ENCODE measurements at places on chromosomes 7 and 10.

GRCh38 chr7:122965306-122965705, 30.2 kb downstream of the TAS2R16 start:
- no peak for DNase-seq

- DNase-seq: no peak
Observed at GRCh38 chr10:1328981-1329614, 272.9 kb downstream of the WDR37 start.

DNA sequence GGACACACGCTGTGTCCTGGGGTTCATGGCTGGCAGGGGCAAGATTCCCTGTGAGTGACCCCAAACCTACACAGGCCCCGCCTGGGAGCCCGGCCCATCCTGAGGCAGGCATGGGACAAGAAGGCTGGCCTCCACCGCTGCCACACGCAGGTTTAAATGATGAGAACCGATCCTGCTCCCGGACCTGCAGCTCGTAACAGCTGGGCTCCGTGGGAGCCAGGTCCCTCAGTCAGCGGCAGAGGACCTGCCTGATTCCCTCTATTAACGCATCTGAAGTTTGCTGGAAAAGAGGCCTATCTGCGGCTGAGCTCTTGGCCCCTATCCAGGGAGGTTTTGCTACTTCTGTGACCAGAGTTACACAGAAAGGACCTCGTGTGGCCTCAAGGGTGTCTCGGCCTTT, 112.3 kb downstream of the VIPR2 start:
- no peak for DNase-seq

DNA sequence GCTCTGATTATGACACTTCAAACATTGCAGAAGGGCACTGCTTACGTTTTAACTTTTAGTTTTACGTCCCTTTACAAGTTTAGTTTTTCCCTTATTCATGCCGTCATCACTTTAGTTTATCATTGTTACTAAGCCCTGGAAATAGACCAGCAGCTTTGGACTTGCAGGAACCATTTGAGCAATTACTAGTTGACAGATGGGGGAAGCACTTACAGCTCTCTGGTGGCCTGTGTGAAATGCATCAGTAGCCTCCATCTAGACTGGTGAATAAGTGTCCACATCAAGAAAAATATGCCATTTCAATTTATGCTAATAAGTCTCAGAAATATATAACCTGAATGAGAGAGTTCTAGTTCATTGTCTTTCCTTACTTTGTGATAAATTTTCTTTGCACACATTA, 194.9 kb upstream of the GRM3 start:
- no peak for DNase-seq

- DNase-seq: peak; percentile 74
Observed at GRCh38 chr7:92685136-92686042, 95.2 kb upstream of the FAM133B start.

DNA sequence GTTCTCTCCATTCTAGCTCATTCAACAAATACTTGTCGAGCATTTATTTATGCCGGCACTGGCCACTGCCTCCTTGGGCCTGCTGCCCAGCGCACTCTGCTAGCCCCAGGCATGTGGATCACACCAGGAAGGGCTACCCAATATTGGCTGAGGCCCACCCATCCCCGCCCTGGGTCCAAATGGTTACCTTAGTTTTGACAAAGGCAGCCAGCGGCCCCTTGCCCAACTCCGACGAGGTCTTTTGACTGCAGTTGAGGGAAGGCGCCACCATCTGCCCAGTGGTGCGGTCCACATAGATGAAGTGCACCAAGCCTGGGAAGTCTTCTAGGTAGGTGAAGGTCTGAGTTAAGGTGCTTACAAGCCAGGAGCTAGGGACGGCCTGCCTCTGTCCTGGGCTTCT, 7.2 kb upstream of the PYROXD2 start:
- DNase-seq: no peak

DNA sequence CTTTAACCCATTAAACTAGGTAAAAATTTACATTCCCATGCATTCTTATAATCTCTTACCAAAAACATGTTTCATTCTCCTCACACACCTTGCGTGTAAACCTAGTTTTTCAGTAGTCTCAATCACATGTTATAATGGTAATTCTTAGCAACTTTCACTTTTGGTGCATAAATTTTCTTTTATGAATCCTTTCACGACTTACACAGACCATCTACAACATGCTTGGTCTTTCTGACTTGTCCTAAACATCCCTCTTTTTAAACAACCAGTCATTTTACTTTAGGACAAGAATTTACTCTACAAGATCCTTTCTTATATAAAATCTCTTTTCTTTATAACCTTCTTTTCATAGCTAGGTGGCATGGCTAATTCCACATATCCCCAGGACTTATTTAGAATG, 25.8 kb downstream of the FBXL13 start:
- peak; percentile 79 for DNase-seq

- DNase-seq: no peak
Observed at GRCh38 chr7:50412973-50413372, 37.2 kb downstream of the FIGNL1 start.

DNA sequence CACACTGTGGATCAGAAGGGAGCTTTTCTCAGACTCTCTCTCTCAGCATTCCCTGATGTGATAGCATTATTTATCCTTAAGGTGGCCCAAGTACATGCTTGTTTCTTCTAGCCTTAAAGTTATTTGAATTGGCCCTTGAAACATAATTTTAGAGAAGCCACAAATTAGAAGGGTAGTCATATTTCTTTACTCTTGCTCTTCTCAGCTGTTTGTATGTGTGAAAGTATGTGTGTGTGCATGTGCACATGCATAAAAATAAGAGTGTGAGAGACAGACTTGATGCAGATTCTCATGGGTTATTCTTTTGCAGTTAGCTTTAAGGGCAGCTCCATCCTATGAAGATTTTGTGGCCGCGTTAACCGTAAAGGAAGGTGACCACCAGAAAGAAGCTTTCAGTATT, 50.1 kb downstream of the PLEKHA8 start:
- no peak for DNase-seq

DNA sequence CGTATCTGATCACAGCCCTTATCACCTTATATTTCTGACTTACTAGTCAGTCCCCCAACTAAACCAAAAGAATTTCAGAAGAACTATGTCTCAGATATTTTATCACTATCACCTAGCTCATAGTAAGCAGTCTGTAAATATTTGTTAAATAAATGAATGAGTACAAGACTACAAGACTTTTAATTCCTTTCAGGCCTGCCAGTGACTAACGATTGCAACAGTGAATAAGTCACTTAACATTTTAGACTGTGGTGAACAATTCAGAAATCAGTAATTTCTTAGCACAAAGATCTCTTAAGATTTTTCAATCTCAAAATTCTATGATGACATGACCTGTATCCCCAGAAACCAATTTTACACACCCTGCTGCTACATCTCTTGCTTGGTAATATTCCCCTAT, 162.2 kb downstream of the IMMP2L start:
- DNase-seq: no peak

GRCh38 chr7:45717537-45718235, 143.5 kb downstream of the ADCY1 start:
- no peak for DNase-seq

DNA sequence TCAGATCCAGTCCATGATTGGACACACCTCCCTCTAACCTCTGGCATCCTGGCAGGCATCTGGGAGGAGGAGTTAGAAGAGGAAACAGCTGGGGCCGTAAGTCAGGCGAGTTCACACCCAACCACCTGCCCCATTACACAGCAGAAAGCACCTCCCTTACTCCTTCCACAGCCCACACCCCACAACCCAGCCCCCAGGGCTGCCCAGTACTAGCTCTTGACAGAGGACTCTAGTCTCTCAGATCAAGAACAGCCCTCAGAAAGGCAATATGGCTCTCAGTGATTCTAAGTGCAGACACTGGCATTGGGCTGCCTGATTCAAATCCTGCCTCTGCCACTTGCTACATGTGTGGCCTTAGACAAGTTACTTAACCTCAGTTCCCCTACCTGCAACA, 34.1 kb downstream of the KCNMA1 start:
- DNase-seq: peak; percentile 37

DNA sequence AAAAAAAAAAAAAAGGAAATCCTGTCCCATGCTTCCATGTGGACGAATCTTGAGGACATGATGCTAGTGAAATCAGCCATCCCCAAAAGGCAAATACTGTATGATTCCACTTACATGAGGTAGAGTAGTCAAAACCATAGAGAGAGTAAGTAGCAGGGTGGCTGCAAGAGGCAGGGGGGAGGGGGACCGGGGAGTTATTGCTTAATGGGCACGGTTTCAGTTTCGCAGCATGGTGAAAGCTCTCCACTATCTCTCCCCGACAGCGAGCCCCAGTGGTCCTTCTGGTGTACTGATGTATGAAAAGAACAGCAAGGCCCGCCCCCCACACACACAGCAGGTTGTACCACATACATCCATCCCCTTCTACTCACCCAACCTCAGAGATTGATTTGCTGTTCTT, 32.8 kb downstream of the NOD1 start:
- DNase-seq: peak; percentile 74

DNA sequence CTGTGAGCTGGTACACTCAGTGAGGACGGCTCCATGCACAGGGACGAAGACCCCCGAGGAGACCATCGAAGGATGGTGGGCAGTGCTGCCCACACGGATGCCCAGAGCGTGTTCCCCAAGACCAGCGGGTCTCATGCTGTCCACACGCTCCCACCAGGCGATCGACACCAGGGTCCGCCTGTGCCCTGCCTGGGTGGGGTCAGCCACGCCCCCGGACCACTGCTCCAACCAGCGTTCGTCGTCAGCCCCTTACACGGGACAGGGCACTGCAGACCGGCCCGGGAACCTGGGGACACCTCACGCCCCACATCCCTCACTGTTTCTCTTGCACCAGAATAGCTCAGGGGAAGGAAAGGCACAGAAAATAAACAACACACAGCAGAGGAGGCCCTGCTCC, 223.5 kb downstream of the DNAJB6 start:
- DNase-seq: no peak

DNA sequence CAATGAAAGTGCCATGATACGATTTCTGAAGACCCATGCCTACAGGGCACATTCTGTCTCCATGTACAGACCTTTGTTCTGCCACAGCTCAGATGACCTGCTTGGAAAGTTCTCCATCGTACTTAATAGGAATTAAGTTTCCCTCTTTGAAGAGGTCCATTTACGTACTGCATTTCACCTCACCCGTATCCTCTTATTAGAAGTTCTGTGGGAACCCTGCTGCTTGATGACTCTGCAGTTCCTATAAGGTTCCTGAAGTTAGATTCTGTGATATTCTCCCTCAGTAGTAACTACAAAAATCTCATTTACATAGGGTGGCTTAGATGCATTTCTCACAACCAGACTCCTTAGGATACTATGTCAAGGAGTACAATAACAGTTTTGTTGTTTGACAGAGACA, 50.9 kb downstream of the MINDY3 start:
- DNase-seq: no peak

DNA sequence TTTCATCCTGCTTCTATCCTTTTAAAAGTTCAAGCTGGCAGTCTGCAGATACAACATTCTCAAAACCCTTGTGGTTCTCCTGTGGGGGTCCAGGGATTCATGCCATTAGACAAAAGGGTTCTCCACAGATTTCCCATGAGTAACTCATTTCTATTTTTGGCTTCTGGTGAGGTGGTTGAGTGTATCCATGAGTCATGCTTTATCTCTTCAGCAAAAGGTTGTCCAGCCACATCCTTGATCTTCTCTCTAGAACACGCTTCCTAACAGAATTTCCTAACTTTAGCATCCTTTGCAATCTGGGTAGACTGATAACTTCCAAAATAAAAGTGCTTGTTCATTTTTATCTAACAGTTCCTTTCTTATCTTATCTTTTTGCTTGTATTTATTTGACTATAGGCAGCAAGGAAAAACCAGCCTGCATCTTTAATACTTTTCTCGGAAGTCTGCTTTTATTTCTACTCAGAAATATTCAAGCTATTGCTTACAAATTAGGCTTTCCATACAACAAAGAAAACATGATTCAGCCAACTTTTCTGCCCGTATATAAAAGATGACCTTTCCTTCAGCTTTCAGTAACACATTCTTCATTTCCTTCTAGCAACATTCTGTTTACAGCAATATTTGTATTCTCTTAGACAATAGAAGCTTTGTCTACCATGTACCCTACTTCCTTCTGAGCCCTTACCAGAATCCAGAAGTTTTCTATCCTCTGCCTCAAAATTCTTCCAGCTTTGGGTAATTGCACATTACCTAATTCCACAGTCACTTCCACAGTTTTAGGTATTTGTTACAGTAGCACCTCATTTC, 79.3 kb upstream of the IL6 start:
- DNase-seq: no peak

DNA sequence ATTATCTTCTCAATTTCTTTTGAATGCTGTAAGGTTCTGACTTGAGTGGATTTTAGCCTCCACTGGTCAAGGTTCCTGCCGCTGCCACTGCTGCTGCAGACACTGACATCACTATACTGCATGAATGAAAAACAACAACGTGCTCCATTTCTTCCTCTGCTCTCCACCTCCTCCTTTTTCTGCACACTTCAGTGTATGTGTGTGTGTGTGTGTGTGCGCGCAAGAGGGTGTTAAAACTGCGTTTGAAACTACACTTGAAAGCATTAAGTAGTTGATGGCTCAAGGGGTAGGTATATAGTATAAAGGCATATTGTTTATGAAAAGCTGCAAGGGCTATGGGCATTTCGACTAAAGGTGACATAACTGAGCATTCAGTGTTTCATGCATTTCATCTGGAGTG, 3.5 kb downstream of the GLCCI1 start:
- DNase-seq: peak; percentile 4

DNA sequence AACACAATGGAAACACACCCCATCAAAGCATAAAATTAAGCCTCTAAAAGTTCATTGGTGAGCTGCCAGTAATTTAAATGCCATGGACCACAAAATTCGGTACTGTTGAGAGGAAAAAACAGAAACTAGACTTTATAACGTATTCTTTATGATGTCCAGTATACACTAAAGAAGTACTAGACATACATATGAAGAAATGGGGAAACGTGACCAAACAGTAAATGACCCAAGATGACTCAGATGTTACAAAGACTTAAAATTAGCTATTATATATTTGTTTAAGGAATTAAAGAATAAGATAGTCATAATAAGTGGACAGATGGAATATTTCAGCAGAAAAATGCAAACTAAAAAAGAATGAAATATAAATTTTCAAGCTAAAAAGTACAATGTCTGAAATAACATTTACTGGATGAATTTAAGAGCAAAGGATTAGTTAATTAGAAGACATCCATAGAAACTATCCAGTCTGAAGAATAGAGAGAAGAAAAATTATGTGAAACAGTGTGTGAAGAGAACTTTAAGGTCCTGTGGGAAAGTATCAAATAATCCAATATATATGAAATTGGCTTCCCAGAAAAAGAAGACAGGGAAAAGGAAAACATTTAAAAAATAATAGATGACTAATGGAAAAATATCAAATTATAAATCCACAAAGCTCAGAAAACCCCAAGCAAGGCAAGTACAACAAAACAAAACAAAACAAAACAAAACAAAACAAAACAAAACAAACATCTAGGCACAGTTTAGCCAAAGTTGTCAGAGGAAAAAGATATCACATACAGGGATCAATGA, 69.4 kb downstream of the SAMD9 start:
- no peak for DNase-seq

- peak; percentile 27 for DNase-seq
Observed at GRCh38 chr7:40299097-40299496, 164.3 kb downstream of the SUGCT start.

- DNase-seq: peak; percentile 89
Observed at GRCh38 chr10:86795353-86795752, 38.9 kb downstream of the BMPR1A start.

- no peak for DNase-seq
Observed at GRCh38 chr10:131119626-131120355, 191.7 kb downstream of the TCERG1L start.

Measured in GM23338 (cell line).